Daoy (cell line): ENCODE measurements at places on chromosomes 12 and 14. TPM values are rescaled to one million over a fixed set of nuclear protein-coding genes. Genes with fewer than 3 reads are reported as not detected.

COX8C gene
- total RNA-seq: not detected in 2 replicates

- no peak for DNase-seq
These were observed 125.0 kb upstream of the DHRS4 start for GRCh38 chr14:23828616-23829015.

GRCh38 chr12:68841717-68842116, 33.7 kb downstream of the MDM2 start:
- no peak for DNase-seq

DTX1 gene
- 0.24 and 2.3 TPM in 2 replicates for total RNA-seq

HOXC9 gene
- total RNA-seq: 7.3 and 12.6 TPM in 2 replicates

DNA sequence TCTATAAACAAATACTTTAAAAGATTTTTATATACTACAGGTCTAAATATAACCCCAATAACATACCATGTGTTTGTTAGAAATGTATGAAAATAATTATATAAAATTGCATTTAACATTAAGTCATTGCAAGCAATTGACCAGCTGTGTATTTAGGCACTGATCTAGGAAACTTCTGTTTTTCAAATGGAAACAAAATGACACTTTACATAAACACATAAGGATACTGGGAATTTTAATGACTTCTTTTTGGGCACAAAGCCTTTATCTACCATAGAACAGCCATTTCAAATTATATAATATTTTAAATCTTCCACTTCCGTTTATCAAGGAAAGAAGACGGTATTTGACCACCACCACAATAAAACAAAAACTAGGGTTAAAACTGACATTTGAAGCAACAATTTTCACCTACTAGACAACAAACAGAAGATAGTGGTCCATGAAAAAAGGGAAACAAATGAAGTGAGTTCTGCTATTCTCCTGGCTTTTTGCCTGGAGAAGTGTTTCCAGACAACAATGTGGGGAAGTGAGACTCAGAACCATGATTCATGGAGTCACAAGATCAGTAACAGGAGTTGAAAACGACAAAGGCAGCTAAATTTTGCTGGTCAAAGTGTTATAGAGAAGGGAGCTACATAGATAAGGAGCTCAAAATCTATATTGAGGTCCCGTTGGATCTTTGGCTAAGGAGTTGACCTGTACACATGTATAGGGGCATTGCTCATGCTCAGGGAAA, 475.1 kb downstream of the TRHDE start:
- no peak for DNase-seq

PLEKHD1 gene
- total RNA-seq: 0.06 TPM in 1 of 2 replicates, not detected in the other

GRCh38 chr14:31307198-31307597, 99.6 kb upstream of the HECTD1 start:
- no peak for DNase-seq

DNA sequence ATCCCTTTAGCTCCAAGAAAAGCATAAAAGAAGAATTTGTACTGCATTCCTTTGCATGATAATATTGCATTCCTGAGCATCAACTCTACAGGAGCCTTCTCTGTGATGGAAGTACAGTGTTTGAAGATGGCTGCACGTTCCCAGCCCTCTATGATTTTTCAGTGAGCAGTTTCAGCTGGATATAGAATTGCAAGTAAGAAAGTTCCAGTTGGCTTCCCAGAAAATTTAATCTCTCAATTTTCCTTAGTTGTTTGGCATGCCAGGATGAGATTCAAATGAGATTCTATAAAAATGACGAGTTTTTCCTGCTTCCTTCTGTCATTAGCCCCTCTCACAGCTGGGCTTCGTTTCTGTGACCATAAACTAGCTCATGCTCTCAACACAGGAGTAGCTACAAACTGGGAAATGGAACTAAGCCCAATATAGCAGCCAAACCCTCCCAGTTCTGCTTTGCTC, 109.9 kb downstream of the TTC8 start:
- no peak for DNase-seq

DPY19L2 gene
- total RNA-seq: 4.3 and 4.5 TPM in 2 replicates

NTS gene
- not detected in 2 replicates for total RNA-seq

- DNase-seq: no peak
These were observed 322.3 kb downstream of the DAD1 start for GRCh38 chr14:22266683-22267082.

DNA sequence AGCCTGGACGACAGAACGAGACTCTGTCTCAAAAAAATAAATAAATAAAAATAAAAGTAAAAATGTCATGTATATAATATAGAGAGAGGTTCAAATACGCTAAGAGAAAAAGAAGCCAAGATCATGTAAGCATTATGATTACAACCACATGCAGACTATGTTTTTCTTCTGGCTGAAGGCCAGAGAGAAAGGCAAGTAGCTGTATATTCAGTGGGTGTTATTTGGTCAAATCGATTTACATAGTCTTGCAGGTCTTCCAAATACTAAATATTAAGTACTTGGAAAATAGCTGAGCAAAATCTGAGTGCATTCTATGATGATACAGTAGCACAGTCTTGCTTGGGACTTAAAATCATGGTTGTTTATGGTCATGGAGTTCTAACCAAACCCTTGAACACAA, 758.0 kb downstream of the DIO2 start:
- no peak for DNase-seq

GRCh38 chr12:89461649-89462612, 62.7 kb downstream of the GALNT4 start:
- peak; percentile 34 for DNase-seq

ACOT6 gene
- not detected in 2 replicates for total RNA-seq

DNA sequence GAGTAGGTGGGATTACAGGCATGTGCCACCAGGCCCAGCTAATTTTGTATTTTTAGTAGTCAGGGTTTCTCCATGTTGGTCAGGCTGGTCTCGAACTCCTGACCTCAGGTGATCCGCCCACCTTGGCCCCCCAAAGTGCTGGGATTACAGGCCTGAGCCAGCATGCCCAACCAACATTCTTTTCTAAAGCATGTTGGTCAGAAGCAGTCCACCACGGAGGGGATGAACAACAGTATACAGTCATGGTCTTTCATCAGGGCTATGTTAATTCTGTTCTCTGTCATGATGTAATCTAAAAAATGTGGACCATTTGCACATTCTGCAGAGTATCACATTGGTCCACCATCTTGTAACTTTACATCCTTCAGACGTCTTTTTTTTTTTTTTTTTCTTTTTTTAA, 3.6 kb downstream of the MRPL51 start:
- DNase-seq: no peak

GRCh38 chr12:126419131-126419530, 1353.9 kb downstream of the AACS start:
- DNase-seq: no peak
